T-helper 1 cell (primary cell): ENCODE measurements at places on chromosomes 3 and 15.
A peak's percentile ranks its signal among the peaks of the same experiment; 100 is the strongest.

DNA sequence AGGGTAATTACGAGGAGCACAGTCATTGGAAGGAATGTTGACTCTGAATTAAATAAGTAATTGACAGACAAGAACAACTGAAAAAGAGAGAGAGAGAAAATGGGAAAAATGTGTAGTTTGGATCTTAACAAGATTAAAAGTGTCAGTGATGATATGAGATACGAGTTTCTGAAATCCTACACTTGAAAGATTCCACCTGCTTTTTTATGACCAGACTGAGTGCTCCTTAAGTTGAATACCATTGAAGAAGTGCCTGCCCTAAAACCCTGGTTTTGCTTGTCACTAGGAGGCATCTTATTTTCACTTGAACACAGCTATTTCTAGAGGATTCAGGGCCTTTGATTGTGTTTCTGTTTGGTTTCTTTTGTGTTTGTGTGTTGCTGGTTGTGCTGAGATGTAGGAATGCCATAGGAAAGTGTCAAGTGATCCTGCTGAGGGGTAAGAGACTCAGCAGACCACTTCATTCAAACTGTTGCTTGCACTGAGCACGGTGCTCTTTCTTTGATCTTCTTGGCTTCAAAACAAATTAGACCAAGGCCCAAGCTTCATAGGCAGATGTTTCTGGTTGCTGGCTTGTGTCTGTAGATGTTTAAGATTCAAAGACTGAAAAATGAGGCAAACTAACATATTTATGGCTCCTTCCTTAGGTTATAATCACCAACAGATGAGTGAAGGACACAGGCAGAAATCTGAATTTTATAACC, 17.2 kb upstream of the ABHD10 start:
- DNase-seq = no peak

- DNase-seq = no peak
Measured at GRCh38 chr3:101847328-101847727, 2.0 kb upstream of the NFKBIZ start.

- DNase-seq = no peak
Measured at GRCh38 chr3:194166682-194167479, 30.9 kb downstream of the HES1 start.

DNA sequence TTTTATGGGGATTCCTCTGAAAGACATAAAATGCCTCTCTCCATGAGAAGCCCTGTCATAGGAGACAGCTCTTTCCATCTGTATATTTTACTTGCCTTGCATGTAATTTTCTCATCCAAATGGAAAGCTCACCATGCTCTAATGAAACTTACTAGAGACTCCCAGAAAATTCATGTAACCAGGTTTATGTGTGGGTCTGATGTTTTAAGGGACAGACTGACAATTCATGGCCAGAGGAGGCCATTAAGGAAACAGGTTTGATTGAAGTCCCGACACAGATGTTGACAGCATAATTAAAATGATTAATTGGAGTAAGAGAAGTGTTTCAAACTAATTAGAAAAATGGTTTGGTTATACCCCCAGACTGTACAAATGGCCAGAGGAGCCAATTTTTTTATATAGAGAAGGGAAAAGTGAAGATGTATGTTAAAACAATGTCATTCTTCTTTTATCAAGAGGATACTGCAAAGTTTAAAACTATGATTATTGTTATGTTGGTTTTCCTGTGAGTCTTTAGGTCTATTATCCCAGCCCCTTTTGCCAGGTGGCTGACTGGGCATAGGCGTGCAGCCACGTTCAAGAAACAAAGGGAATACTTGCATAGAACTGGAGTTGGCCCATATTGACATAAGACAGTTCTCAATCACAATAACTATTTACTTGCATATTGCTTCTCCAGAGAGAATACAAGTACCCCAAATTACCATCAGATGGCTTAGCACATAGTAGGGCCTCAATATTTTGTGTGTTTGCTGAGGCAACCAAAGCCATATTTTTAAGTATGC, 64.8 kb downstream of the RBMS3 start:
- no peak for DNase-seq

GRCh38 chr3:94256888-94257813, 194.3 kb downstream of the NSUN3 start:
- no peak for DNase-seq

- DNase-seq = no peak
Measured at GRCh38 chr3:61864886-61865285, 303.5 kb downstream of the PTPRG start.

- no peak for DNase-seq
Measured at GRCh38 chr3:177385831-177386301, 188.6 kb upstream of the TBL1XR1 start.

GRCh38 chr15:94042180-94042928, 189.0 kb upstream of the MCTP2 start:
- no peak for DNase-seq

GRCh38 chr15:82648257-82649103, 1.3 kb upstream of the CPEB1 start:
- no peak for DNase-seq

GRCh38 chr3:111903067-111903511, 44.0 kb downstream of the PHLDB2 start:
- DNase-seq = no peak

DNA sequence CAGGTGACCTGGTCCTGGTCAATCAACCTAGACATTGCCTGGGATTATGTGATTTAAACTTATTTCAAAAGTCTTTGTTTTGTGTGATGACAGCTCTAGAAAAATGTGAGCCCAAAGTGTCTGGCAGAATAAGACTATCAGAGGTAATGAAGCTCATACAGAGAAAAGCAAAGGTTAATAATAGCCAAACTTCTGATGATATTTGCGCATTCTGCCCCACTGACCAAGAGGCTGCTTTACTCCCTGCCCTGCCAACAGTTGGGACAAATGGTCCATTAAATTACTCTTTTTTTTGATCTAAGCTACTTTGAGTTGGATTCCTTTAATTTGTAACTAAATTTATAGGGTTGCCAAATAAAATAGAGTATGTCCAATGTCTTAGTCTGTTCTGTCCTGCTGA, 911.2 kb downstream of the MCTP2 start:
- no peak for DNase-seq

DNA sequence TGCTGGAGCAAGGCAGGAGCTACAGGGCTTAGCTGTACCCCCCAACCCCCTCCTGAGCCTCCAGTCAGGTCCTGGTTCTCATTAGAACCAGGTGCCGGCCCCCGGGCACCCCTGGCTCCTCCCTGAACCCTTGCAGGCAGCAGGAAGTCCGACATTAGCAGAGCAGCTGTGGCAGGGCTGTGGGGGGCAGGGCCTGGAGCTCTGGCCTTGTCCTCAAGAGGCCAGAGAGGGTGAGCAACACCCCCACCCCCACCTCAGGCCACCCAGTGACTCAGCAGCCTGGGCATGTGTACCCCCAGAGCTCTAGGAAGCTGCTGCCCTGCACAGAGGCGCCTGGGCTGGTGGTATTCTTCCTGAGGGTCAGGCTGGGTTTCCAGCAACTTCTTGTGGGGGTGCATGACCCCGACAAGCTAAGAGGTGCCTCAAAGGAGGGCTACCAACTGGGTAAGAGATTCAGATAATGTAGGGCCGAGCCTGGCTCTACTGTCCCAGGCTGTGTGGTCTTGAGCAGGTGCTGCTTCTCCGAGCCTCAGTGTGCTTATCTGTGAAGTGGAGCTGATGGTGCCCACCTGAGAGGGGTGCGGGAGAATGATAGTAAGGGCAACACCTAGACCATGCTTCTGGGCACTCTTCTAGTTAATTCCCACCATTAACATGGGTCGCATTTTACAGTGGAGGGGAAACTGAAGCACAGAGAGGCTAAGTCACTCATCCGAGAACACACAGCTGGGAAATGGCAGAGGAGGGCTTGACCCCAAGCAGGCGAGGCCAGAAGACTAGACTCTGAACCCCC, 16.0 kb downstream of the H1-8 start:
- DNase-seq = no peak

GRCh38 chr3:195450731-195451229, 8.0 kb upstream of the ACAP2 start:
- DNase-seq = no peak

GRCh38 chr15:29542994-29543393, 273.4 kb upstream of the NSMCE3 start:
- no peak for DNase-seq

DNA sequence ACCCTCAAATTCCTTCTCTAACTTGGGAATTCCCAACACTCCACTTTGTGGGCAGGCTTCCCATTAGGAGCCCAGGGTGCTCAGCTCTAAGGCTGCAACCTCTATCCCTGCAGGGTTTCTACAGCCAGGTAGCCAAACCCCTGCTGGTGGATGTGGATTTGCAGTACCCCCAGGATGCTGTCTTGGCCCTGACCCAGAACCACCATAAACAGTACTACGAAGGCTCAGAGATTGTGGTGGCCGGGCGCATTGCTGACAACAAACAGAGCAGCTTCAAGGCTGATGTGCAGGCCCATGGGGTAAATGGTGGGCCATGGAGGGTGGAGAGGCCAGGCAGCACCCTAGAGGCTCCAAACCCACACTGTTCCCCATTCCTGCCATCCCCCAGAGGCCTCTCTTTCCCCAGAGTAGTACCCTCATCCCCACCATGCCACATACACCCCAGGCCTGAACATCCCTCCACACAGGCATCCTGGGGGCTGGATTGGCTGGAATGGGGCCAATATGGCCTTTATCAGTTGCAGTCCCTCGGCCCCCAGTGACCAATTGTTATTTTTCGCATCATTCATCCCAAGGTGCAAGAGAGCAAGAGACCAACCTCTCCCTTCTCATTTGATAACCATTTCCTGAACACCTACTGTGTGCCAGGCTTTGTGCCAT, 7.7 kb downstream of the ITIH1 start:
- DNase-seq = no peak

GRCh38 chr15:78193731-78194567, 40.4 kb downstream of the ACSBG1 start:
- no peak for DNase-seq

DNA sequence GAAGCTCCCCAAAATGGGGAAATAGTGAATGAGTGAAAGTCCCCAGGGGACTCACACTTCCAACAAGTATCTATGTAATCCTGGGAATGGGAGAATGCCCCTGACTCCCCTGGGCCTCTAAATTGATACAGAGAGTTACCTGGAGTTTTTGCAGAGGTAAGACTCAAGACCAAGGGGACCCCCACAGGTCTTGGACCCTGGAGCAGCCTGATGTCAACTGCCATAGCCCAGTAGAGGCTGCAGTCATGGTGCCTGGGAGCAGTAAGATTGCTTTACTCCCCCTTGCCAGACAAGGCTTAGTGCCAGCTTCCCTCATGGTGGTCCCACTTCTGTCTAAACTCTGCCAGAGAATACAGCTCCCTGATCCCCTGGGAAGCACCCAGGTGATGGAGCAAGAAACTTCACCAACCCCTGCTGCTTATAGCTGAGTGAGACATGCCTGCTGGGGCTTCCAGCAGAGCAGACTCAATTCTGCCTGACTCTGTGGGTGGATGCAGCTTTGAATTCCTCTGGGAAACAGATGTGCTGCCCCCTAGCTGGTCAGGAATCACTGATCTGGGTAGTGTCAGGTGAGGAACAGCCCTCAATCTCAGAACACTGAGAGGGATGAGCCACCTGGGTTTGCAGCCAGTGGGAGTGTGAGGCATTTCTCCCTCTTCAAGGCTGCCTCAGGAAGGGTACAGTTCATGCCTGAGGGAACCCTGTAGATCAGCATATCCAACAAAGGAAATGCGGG, 485.9 kb downstream of the NSUN3 start:
- DNase-seq = no peak

DNA sequence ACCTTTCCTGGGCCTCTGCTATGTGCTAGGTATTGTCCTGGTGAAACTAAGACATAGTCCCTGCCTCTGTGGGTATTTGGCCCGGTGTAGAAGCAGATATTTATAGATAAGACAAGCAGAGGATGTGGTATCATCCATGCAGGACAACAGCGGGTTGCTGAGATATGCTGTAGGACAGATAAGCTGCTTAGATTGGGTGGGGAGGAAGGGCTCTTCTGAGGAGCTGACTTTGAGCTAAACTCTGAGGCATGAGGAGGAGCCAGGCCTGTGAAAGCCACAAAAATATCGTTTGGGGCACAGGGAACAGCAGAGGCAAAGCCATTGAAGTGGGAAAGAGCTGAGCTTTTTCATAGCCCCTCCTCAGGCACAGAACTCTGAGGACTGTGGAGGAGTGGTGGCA, 492.5 kb upstream of the CFAP20DC start:
- no peak for DNase-seq

- DNase-seq = no peak
Measured at GRCh38 chr3:193777524-193777923, 184.5 kb downstream of the OPA1 start.

DNA sequence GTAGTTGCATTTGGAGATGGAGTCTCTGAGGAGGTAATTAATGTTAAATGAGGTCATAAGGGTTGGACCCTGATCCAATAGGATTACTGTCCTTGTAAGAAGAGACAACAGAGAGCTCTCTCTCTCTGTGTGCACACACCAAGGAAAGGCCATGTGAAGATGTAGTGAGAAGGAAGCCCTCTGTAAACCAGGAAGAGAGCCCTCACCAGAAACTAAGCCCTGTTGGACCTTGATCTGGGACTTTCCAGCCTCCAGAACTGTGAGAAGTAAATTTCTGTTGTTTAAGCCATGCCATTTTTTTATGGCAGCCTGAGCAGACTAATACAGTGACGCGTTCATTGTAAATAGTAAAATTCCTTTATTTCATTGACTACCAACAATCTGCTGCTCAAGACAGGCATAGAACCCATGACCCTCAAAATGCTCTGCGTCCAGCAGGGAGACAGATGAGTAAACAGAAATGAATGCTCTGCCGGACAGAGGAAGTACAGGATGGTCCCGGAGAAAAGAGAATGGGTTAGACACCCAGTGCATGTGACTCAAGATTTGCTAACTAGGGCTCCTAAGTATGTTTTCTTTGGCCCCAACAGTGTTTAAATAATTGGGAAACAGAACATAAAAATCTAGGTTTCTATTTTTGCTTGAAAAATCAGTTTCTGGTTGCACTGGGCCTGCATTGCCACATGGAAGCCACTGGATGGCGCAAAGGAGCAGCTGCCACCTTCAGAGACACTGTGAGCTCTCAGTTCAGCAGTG, 37.9 kb upstream of the TNFAIP8L3 start:
- DNase-seq = no peak

GRCh38 chr3:40079203-40079846, 230.2 kb upstream of the EIF1B start:
- DNase-seq = no peak

GRCh38 chr3:111761309-111761795, 97.7 kb upstream of the PHLDB2 start:
- peak; percentile 24 for DNase-seq

- no peak for DNase-seq
Measured at GRCh38 chr3:10581251-10581650, 75.9 kb upstream of the ATP2B2 start.

- DNase-seq = no peak
Measured at GRCh38 chr3:146521394-146521793, 23.0 kb downstream of the PLSCR1 start.

GRCh38 chr3:84724877-84725276, 233.9 kb upstream of the CADM2 start:
- DNase-seq = no peak

DNA sequence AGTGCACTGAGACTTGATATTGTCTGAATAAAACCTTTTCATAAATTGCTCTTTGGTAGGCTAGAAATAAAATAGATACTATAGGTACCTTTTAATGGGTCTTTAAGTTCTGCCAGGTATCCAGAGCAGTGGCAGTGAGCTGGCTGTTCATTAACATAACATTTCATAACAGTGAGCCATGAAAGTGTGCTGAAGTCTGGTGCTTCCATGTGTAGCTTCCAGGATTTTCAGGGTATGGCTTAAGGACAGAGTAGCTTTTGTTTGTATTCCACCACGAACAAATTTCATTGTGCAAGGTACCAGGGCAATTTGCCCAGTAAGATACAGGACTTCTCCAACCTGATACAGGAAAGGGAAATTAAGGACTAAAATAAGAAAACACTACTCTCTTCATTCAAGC, 124.7 kb upstream of the NANOGP8 start:
- DNase-seq = no peak
